ENCODE measurements at places on chromosomes 1 and 21. TPM values are rescaled to one million over a fixed set of nuclear protein-coding genes. Genes with fewer than 3 reads are reported as not detected.
A peak's percentile ranks its signal among the peaks of the same experiment; 100 is the strongest.

DNA sequence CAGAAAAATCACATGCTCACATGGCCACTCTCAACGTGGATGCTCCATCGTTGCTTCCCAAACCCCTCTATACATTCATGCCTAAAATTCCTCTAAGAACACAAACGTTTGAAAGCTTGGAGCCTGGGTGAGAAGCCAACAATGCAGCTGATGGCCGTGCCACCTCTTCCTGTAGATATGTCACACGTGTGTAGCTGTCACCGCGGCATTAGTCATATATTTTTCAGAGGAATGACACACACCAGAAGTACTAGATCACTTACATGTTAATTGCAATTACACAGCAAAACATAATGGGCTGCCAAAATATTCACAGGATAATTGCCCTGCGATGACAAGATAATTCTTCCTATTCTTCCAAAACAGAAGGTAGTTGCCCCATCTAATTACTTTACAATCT is 112.7 kb upstream of the BACE2 start:
- no peak for DNase-seq

DNA sequence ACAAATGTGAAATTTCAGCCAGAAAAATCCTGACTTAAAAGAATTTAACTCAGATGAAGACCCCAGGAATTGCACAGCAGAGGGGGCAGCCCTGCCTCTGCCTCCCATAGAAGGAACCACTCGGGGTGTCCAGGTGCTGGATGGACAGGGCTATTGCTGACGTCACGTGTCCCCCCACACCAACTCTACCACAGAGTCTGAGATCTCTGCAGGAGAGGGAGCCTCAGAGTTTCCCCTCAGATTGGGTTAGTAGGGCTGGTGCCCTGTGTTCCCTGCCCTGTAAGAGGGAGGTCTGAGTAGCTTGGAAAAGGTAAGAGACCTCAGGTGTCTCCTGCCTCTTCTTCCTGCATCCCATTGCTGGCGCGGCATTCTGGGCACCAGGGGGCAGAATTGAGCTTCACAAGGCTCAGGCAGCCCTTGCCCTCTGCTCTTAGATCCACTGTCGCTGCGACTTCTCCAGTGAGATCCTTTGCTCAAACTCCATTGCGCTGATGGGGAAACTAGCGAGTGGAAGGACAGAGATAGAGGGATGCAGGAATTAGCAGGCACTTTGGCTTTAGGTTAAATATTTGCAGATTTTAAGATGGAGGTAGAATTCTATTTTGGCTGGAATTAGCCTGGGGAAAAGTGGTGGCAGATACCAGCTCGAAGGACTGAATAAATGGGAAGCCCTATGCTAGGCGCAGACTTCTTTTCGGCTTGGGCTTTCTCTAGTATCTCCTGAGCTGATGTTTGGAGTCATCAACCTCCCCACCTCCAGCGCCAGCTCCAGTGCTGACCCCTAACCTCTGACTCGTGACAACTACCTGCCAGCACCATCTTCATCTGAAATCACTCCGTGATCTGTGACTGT is 42.8 kb upstream of the DMBX1 start:
- DNase-seq, result peak; percentile 68

- DNase-seq, result no peak
Measured at GRCh38 chr1:157711802-157712201, 11.2 kb upstream of the FCRL3 start.

DNA sequence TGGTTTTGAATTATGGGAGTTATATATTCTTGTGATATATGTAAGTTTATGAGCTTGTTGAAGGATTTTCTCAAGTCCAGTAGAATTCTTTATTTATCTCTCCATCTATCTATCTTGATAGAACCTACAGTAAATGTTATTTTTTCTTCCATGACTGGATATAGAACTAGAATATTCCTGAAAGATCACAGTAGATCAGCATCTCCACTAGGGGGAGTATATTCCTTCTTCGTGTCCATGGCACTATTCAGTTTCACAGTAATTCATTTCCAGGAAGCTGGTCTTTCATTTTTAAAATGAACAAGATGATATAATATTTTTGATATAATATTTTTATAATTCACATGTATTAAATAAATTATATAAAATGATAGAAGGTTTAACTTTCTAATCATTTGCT is 18.8 kb downstream of the TMPRSS15 start:
- peak; percentile 64 for DNase-seq

- DNase-seq, result no peak
Measured at GRCh38 chr1:2587071-2587859, 688 bp downstream of the PRXL2B start.

- peak; percentile 92 for DNase-seq
Measured at GRCh38 chr1:61293197-61293596, 210.8 kb downstream of the NFIA start.

DNA sequence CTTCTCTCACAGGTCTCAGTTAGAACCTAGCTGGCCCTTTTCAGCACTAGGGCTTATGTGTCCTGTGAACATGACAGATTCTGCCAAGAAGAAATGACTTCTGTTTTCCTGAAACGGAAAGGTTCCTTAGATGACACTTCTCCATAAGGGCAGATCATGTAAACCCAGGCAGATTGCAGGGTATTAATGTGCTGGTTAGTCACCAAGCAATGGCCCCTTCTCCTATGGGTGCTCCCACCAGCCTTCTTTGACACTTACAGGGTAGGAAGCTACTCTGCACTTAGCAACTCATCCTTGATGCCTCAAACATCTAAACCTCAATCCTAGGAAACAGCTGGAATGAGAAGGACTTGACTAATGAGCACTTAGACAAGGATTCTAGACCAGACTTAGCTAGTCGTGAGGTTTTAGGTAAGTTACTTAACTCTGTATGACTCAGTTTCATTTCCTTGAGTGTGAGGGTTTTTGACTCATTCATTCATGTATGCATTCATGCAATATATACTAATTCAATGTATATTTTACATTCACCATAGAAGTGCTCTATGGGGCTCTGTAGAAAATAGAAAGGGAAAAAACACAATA is 74.1 kb upstream of the PLXNA2 start:
- DNase-seq, result no peak

DNA sequence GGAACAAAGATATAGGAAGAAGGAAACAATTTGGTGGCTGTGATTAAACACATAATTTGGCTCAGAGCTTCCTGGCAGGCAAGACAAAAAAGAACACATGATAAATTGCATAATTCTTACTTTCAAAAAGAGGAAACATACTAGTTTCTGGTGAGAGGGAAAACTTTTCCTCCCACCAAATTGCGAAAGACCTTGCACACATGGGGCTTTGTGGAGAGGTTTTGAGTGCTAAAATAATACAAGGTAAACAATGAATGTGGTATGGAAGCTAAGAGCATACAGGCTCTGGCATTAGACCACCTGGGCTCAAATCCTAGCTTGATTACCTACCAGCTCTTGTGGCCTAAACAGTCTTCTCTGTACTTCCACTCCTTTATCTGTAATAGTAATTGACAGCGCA is 140.2 kb upstream of the HOOK1 start:
- DNase-seq, result peak; percentile 34

GRCh38 chr1:160774886-160775719 is 20.9 kb upstream of the LY9 start:
- DNase-seq, result no peak

PPFIA4 gene
- total RNA-seq, result 4.8 TPM

RAB3B gene
- total RNA-seq, result 0.08 TPM

ZMPSTE24 gene
- total RNA-seq, result 56.5 TPM

FMO5 gene
- total RNA-seq, result 1.4 TPM
